Head of caudate nucleus (tissue), 42 donors: ENCODE measurements at places on chromosomes 11 and 22.

DNA sequence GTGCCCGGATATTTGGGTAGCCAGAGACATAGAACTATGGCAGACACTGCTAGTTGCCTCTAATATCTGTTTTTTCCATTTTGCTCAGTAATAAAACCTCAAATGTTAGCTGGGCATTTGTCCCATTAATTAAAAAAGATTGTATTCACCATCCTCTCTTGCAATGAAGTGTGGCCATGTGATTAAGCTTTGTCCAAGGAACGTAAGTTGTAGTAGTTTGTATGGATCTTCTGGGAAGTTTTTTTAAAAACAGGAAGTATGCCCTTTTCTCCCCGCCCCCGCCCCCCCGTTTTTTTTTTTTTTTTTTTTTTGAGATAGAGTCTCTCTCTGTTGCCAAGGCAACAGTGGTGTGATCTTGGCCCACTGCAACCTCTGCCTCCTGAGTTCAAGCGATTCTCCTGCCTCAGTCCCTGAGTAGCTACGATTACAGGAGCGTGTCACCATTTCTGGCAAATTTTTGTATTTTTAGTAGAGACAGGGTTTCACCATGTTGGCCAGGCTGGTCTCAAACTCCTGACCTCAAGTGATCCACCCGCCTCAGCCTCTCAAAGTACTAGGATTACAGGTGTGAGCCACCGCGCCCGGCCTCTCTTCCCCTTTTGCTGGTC lies 1.7 kb upstream of the TMEM135 start:
- no peak for DNase-seq

DNA sequence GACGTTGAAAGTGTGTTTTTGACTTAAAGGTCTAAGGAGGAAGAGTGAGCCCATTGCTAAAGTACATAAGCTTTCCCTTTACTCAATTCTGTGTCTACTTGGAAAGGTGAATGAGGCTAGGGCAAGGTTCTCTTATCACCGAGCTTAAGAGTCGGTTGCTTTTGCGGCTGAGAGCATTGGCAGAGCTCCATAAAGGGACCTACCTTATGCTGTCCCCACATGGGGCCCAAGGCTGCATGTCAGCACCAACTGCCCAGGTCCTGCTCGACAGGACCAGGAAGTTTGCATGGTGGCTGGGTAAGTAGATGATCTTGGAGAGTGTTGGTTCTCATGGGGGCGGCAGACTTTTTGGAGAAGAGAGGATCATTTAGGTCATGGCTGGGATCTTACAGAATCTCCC lies 91.2 kb downstream of the ZBTB16 start:
- no peak for DNase-seq

- no peak for DNase-seq
Observed at GRCh38 chr11:47329431-47329986, 23.0 kb downstream of the MYBPC3 start.

DNA sequence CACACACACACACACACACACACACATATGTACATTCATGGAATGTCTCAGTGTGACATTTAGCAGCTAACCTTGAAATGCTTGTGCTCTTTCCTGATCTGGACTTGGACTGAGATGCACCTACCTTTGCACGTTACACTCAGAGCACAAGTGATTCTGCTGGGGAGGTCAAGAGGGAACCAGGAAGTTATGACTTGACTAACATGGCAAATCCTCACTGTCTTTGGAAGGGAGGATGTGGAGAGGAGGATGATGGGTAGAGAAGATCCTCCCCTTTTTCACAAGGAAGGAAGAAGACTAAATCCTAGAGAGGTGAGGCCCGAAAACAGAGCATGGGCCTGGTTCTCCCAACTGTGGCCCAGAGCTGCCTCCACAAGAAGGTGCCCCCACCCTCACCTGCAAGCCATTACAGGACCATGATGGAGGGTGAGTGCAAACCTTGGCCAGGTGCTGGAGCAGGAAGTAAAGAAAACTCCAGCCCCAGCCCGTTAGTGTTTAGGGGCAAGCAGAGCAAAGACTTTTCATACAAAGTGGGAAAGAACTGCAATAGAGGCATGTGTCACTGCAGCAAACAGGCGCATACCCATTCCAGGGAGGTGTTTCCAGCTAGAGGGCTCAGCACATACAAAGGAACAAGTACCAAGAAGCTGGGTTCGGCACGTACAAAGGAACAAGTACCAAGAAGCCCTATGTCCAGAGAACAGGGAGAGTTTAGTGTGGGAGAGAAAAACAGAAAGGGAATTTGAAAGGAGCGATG lies 26.4 kb downstream of the SCN4B start:
- DNase-seq, result no peak

- peak; percentile 94 for DNase-seq
Observed at GRCh38 chr22:36028646-36029405, at the start of gene RBFOX2. RBFOX2 (minus strand) TSS chr22:36028824; CDS start chr22:36028425, 399 bp downstream.

GRCh38 chr11:67442504-67443404 lies 522 bp downstream of the CORO1B start:
- DNase-seq, result no peak

DNA sequence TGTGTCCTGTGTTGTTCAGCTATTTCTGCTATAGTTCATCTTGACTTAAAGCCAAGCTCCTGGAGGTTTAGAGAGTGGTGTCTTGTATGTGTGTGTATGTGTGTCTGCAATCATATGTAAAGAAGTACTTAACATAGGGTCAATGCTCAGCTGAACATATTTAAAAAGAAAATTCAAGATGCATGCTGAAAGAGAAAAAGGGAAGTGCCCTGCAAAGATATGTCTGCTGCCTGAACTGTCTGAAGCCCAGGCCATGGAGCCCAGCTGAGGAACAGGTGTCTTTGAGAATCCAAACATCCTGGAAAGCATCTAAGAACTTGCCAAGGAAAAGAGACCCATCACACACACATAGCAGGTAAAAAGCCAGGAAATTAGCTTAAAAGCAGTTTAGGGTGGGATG lies 6.6 kb downstream of the TCN1 start:
- DNase-seq, result no peak

DNA sequence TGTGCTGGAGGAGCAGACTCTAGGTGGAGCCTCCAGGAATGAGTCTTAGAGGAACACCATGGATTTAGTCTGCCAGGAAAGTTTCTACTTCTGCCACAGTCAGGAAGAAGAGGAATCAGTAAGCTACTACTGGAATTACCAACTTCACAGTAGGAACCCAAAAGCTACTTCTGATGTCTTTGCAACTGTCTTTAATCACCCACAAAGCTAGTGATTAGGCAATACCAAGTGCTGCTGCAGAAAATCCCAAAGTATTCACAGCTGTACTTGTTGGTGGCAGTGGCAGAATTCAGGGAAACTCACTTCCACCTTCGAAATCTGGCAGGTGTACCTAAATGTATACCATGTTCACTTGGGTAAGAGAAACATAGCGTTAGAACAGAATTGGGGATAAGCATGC lies 264.5 kb upstream of the SORL1-AS1 start:
- no peak for DNase-seq

- DNase-seq, result no peak
Observed at GRCh38 chr11:118277312-118277711, 13.2 kb upstream of the MPZL2 start.

DNA sequence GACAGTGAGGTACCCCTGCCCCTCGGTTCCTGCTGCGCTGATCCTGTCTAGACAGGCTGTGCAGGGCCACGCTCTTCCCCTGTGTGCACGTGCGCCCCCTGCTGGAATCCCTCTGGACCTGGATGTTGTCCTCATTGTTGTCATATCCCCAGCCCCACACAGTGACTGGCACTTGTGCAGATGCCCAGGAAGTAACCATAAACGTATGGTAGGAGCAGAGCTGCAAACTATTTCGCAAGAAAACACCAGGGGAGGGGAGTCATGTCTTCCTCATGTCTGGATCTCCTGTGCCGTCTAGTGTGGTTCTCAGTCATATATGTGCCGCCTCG lies 114.7 kb downstream of the CRYBB2 start:
- DNase-seq, result peak; percentile 70

- peak; percentile 40 for DNase-seq
Observed at GRCh38 chr11:17570034-17570433, 23.0 kb downstream of the OTOG start.

GRCh38 chr11:134562941-134563471 lies 151.0 kb upstream of the B3GAT1 start:
- no peak for DNase-seq

- DNase-seq, result no peak
Observed at GRCh38 chr11:20467487-20468185, 80.1 kb downstream of the PRMT3 start.

- no peak for DNase-seq
Observed at GRCh38 chr11:86461892-86462291, 87.2 kb downstream of the CCDC81 start.

DNA sequence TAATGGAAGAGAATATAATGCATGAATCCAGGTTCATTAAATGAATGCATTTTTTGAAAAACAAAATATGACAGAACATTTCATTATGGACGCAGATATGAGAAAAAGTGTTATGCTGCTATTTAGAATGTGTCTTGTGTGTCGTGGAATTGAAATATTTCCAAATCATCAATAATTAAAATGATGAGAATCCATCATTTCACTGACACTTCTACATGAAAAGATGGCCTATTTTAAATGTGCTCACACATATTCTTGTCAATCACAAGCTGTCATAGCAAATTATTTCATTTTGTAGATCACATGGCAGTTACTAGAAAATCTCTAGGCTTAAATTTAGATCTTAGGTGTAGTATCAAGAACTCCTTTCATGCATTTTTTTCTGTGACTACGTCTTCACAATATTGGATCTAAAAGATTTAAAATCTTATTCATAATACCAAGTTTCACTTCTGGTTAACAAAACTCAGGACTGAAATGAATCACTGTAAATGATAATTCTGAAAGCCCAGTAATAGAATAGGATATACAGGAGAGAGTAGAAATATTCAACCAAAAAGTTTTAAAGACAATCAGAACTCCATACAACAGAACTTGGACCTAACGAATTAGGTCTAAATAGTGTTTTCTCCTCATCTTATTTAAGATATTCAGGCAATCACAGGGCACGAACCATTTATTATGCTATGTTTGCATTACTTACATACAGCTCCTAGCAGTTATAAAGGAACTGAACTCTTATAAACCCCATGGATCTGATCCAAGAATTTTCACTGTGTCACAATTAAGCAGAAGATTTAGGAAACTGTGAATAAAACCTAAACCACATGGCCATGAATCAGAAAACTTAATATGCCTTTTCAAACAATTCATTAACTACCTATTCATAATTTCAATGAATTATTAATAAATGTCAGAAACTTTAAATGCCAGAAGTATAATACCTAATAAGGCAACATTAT lies 67.7 kb downstream of the DCDC1 start:
- no peak for DNase-seq

DNA sequence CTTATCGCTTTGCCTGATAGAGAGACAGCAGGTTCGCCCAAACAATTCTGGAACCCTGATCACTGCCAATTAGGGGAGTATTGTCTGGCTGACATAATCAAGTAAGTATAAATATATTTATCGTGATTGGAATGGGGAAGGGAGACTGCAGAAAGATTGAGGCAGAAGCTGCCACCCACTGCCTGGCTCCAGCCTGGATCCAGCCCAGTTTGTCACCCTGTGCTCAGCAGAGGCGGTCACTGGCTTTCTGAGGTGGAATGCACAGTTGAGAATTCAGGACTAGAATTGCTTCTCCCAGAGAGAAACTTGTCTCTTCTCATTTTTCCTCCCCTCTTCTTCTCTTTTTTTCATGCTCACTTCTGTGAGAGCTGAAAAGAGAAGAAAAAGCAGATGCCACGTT lies 25.9 kb downstream of the GRAP2 start:
- no peak for DNase-seq
